A172 (cell line): ENCODE measurements at places on chromosomes 5 and 9.
A peak's percentile ranks its signal among the peaks of the same experiment; 100 is the strongest.

- no peak for DNase-seq
Observed at GRCh38 chr5:115470921-115471320, 73.7 kb downstream of the FEM1C start.

GRCh38 chr5:148484651-148485050, 100.9 kb downstream of the FBXO38 start:
- DNase-seq = no peak

DNA sequence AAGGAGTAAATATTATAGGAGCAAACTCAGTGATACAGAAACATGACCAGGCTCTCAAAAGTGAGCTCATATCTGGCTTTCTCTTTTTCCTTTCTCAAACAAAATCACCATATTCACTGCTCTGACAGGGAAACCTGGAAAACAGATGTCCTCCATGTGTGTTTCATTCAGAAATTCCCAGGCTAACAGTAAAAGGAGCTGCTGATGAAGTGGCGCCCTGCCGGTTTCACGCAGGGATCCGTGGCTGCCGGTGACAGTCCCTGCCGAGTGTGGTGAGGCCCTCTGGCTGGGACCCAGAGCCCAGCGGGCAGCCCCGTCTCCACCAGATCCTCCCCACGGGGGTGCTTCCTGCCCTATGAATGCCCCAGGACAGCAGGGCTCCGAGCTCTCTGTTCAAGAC, 208.1 kb downstream of the GNA14 start:
- DNase-seq = peak; percentile 69

GRCh38 chr9:106146886-106147285, 452.5 kb downstream of the TMEM38B start:
- no peak for DNase-seq

DNA sequence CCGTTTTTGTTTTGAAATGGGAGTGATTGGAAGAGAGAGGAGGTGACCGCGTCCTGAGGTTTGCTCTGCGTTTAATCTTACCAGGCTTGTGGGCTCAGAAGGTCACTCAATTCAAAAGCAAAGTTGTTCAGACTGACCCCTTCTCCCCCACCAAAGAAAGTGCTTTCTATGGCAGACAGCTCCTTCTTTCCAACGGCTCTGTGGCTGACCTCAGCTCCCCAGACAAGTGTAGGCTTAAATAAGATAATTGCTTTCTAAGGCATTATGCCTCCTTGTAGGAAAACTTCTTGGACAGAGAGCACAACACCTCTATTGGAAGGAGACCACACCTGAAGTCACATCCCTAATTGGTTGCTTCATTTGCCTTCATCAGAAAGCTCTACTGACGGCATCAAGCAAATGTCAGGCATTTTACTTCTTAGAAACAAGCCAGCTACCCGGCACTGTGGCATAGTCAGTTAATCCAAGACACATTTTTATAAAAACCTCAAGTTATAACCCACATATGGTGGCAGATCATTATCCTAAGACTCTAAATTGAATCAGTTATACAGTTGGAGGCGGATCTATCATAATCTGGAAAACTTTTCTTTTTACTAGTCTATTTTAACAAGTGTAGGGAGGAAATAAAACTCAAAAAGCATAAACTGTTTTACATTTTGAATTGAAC, 94.9 kb downstream of the TMEM174 start:
- DNase-seq = no peak

DNA sequence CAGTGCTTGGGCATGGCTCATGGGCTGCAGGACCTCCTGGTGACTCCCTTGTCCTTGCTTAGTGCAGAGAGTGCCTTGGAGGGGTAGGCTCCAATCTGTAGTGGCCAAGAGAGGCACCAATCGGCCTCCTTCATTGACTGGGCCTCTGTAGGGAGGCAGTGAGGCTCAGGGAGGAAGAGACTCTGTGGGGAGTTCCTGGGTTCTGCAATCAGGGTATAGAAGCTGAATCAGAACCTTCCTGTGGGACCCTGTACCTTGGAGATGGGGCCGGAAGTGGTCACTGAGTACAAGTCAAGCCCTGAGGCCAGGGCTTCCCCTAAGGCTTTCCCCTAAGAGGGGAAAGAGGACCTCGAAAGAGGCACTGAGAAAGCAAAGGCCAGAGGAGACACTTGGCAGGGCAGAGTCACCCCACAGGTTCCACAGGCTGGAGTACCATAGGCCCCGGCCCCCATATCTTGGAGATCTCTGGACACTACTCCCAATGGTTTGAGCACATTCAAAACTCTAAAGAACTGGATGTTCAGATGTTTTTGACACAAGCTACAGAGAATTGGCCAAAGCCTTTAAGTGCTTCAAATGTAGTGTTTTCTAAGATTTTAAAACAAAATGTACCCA, 190.5 kb downstream of the HSPA4 start:
- DNase-seq = no peak

DNA sequence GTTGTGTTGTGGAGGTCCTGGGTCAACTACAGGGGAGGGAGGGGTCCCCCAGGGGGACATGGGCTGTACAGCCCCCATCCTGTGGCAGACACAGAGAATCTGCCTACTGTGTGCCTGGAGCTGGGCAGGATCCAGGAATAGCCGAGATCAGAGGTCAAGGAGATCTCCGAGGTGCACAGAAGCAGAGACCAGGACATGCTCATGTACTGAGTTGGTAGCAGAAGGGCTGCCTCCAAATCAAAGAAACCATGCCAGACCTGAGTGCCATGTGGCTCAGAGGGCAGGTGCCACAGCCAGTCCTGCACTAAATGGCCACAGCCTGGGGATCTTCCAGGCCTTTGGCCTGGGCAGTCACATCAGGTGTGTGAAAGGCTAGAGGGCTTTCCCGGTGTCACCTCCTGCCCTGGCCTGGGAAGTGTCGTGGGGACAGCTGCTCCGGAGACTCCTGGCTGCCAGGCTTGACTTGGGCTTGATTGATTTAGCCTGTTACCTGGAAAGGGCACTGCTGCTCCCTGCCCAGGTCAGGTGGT, 27.8 kb downstream of the GSN start:
- no peak for DNase-seq

DNA sequence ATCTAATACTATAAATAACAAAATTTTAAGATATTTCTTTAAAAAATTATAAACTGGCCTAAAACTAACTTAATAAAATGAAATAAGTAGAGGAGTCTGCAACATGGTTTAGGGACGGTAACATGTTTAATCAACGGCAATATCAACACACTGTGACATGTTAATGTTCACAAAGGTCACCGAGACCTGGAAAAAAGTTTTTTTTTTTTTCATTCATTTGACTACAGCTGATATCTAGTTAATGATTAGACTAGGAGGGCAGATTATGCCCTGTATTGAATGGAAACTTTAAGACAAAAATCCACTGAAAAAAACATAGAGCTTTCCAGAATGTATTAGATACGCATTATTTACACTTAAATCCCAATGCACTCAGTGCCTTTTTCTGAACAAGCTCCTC, 67.0 kb upstream of the CDK5RAP2 start:
- DNase-seq = no peak

- DNase-seq = peak; percentile 35
Observed at GRCh38 chr5:129670957-129671500, 76.9 kb upstream of the MINAR2 start.

DNA sequence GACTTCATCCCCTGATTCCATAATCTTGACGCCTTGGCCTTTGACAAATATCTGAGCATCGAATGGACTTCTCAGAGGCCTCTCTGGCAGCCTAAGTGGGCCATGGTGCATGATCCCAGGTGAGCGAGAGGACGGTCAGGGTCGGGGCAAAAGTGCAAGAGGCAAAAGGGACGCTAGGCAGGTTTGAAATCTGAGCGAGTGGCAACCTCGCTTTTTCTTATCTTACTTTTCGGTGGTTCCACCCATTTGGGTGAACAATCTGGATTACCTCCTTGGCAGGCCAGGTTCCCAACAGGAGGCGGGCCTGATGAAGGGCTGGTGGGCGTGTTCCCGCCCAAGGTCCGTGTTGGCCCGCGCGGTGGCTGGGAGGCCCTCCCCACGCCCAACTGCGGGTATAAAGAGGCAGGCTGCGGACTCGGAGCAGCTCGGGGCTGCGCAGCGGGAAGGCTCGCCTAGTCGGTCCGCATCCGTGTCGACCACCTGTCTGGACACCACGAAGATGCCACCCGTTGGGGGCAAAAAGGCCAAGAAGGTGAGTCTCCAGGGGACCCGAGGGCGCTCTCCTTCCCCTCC, at the start of gene BHMT:
Gene BHMT, plus strand, starts transcription at position 423 of the 573 bp plus-strand sequence. Its CDS starts 77 bp downstream, at position 500.
- no peak for DNase-seq

DNA sequence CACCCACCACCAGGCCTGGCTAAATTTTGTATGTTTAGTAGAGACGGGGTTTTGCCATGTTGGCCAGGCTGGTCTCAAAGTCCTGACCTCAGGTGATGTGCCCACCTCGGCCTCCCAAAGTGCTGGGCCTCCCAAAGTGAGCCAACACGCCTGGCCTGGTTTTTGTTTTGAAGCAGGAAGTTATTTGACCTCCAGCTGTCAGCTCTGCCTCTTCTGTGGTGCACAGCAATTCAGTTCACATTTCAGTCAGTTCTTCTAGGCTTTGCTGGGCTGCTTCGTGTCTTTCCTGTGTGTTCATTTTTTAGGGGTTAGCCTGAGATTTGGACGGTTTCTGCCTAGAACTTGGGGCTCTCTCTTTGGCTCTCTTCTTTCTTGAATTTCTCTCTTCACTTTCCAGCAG, 8.9 kb downstream of the LCN1 start:
- DNase-seq = no peak

DNA sequence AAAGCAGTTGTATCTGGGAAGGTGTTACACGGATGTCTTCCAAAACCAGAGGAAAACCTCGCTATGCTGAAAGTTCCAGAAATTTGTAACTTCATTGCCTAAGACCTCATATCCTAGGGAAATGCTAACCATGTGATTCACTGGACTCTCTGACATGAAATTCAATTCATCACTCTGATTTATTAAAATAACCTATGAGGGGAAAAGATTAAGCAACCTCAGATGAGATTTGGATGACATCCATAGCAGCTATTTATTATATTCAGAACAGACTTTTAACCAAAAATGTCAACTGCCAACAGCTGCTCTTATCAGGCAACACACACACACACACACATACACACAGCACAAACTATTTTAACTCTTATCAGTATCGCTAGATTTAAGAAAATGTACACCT, 1006.4 kb upstream of the CTNND2 start:
- peak; percentile 30 for DNase-seq

DNA sequence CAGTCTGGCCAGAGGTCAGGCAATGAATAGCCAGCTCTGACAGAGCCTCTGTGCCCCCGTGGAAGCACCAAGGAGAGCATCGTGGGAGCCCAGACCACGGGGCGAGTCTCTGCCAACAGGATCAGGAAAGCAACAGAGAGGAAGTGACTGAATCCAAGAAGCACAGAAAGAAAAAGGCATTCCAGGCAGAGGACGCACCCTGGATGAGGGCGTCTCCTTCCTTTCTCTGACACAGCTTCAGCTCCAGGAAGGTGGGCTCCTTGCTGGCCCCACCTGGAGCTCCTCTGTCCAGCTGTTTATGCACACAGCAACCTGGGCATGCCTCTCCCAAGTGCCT, 16.6 kb downstream of the HK3 start:
- peak; percentile 19 for DNase-seq

DNA sequence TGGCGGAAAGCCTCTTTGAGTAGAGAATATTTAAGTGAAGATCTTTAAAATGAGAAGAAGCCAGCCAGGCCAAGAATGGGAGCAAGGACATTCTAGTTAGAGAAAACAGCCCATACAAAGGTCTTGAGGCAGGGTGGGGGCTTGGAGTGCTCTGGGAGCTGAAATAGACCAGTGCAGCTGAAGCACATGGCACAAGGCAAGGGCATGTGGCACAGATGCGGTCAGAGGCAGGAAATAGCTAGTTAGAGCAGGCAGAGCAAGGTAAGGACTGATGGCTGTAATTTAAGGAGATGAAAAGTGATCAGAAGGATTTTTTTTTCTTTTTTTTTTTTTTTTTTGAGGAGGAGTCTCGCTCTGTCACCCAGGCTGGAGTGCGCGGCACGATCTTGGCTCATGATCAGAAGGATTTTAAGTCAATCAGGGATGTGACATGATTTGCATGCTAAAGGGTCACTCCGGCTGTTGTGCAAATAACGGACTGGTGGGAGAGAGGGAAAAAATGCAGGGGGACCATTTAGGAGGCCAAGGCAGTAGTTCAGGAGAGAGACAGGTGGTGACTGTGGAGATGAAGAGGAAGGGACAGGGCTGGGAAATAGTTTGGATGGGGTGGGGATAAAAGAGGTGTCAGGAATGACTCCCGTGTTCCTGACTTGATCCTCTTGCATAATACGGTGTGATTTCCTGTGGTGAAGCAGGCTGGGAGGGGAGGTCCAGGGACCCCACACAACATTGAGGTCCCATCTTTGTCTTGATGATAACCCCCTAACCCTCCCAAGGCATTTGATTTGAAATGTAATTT, 207.6 kb downstream of the HSPA4 start:
- DNase-seq = no peak

GRCh38 chr9:121661328-121661727, 9.9 kb downstream of the DAB2IP start:
- no peak for DNase-seq

- DNase-seq = no peak
Observed at GRCh38 chr5:156589946-156590216, 260.2 kb upstream of the PPP1R2B start.

GRCh38 chr9:109861918-109862317, 81.9 kb downstream of the PALM2AKAP2 start:
- no peak for DNase-seq

DNA sequence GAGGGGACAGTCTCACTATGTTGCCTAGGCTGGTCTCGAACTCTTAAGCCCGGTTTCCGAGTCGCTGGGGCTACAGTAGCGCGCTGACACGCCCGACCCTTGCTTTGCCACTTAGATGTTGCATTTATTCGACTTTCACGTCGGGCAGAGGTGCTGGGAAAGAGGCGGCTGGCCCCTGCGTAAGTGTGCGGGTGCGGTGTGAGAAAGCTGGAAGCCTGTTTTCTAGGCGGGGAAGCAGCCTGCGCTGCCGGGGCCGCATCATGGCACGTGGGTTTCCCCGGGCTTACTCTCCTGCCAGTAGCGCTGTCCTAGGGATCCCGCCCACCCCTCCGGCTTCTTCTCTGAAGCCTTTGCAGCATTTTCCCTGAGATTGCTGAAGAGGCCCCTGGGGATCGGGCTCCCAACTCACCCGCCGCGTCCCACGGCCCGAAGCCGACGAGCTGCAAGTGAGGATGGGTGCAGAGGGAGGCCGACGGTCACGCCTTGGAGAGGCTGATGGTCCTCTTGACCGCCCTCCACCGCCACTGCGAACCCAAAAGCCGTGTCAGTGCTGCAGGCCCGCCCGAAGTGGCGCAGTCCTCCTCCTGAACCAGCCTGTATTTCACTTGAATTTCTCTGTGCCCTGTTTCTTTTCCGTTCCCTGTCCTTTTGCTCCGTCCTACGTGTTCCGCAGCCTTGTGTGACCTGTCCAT, 5.8 kb upstream of the TRIM41 start:
- DNase-seq = peak; percentile 61

DNA sequence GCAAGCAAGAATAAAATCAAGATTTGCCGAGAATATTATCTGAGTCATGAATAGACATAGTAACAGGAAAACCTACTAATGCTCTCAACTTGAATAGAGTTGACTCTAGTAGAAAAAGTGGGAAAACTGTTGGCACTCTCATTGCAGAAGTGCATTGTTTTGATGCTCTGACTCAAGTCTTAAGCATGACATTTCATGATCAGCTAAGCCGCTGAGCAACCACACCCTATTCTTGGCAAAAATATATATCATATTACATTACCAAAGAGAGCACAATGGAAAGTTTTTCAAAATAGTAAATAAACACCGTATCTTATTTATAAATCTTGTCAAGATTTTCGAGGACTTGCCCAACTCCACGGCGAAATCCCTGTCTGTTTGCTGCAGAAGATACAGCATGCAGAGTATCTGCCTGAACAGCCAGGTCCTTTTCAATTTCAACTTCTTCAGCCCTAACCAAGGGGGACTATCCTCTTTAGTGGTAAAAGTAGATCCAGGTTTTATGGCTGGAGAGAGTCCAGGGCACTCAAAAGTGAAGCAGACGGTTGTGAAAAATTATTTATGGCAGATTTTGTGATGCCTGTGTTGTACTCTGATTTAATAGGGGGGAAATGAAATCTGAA, 13.9 kb upstream of the ADAMTSL1 start:
- DNase-seq = peak; percentile 86
